Activated T-cell treated with anti-CD3 and anti-CD28 coated beads, Interleukin-2, amount 50 U/mL, for 48 hours (primary cell): ENCODE measurements at places on chromosomes 13 and 19.

GRCh38 chr13:46648166-46648607 lies 95.2 kb downstream of the LRCH1 start:
- DNase-seq: no peak

GRCh38 chr13:60716313-60716712 lies 319.3 kb downstream of the TDRD3 start:
- no peak for DNase-seq

- peak; percentile 45 for DNase-seq
Observed at GRCh38 chr19:40530091-40530901, 46.4 kb upstream of the SHKBP1 start.

GRCh38 chr13:75935805-75936204 lies 299.7 kb downstream of the LMO7 start:
- DNase-seq: no peak

- DNase-seq: no peak
Observed at GRCh38 chr13:44812818-44813217, 176.5 kb downstream of the NUFIP1 start.

DNA sequence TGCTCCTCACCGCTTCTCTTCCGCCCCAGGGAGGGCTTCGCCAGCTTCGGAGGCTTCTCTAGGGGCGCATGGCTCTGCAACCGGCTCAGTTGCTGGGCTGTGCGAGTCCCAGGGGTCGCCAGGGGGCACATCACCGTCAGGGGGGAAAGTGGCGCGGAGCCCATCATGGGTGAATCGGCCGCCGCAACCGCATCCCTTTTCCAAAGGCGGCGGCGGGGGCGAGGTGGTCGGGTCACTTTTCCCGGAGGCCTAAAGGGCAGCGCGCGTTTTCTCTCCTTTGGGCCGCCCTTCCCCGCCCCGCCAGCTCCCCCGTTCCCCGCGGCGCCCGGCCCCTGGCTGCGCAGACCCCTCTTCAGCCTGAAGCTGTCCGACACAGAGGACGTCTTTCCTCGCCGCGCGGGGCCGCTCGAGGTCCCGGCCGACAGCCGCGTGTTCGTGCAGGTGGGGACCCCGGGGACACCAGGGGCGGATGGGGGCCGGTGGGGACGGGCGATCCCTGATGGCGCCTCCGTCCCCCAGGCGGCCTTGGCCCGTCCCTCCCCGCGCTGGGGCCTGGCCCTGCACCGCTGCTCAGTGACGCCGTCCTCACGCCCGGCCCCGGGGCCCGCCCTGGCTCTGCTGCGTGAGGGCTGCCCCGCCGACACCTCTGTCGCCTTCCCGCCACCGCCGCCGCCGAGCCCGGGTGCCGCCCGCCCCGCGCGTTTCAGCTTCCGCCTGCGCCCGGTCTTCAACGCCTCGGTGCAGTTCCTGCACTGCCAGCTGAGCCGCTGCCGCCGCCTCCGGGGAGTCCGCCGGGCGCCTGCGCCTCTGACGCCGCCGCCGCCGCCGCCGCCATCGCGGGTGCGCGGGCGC lies 1.7 kb downstream of the TGFBR3L start:
- DNase-seq: peak; percentile 65

- no peak for DNase-seq
Observed at GRCh38 chr19:23772675-23773063, 14.0 kb upstream of the ZNF681 start.

- DNase-seq: no peak
Observed at GRCh38 chr13:40874138-40874779, 84.8 kb downstream of the SLC25A15 start.

- DNase-seq: no peak
Observed at GRCh38 chr13:112974671-112975070, 5.7 kb downstream of the MCF2L start.

GRCh38 chr13:48142436-48142835 lies 47.5 kb upstream of the MED4 start:
- no peak for DNase-seq

- DNase-seq: no peak
Observed at GRCh38 chr13:110233181-110233950, 73.6 kb downstream of the COL4A1 start.

GRCh38 chr13:90545070-90545840 lies 802.2 kb upstream of the MIR17HG start:
- DNase-seq: no peak

DNA sequence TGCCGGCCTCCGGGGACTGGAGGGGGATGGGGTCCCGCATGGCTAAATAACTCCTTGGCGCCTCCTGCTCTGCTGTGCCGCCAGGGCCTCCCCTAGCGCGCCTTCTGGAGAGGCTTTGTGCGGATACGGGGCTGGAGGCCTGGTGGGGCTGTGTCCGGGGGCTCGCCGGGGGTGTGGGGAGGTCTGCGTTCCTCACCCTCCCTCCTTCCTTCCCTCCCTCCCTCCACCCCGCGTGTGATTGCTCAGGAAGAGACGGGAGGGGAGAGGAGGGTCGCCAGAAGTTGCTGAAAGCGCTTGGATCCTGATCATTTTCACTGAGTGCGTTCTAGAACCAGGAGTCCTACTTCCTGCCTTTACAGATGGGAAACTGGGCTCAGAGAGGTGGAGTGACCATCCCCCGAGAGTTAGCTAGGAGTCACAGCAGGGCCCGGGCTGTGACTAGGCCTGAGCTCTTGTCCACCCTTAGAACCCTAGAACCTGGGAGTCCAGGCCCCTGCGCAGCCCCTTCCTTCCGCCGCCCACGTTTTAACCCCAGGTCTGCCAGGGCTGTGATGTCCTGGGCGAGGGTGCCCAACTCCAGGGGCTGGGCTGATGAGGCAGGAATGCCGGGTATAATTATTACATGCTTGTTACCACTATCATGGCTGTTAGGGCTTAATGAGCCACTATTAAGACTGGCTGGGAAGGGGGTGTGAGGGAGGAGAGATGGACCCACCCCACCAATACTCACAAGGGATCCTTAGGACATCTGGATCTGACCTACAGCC lies 782 bp upstream of the JUND start:
- peak; percentile 69 for DNase-seq

GRCh38 chr13:35219021-35219420 lies 257.5 kb downstream of the MAB21L1 start:
- no peak for DNase-seq

DNA sequence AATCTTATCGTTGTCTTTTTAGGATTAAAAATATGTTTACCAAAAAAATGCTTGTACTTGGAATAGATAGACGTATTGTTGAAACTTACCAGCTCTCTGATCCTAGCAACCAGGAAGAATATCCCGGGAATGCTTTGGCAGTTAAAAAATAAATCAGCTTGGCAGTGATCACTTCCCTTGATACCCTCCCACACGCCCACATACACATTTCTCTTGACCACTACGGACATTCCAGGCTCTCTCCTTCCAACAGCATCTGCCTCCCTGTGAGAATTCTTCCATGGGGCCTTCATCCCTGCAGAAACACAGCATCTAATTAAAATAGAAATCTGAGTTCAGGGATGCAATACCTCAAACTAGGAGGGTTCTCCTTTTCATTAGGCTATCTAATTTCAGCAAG lies 57.9 kb downstream of the THSD1 start:
- DNase-seq: no peak

DNA sequence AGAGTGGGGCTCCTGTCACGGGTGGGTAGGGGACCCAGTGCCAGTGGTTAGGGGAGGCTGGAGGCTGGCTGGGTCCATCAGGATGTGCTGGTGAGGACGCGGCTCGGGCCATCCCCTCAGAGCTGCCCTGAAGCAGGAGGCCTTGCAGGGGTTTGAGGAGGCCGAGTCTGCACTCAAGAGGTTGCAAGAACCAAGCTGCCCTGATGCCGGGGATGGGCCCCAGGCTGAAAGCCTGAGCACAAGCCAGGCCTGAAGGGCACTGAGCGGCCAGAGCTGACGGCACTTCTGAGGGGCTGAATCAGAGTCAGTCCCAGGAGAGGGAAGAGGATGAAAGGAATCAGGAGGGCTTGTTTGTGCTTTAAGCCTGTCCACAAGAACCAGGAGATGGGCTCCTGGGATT lies 92.9 kb downstream of the RGCC start:
- DNase-seq: no peak

DNA sequence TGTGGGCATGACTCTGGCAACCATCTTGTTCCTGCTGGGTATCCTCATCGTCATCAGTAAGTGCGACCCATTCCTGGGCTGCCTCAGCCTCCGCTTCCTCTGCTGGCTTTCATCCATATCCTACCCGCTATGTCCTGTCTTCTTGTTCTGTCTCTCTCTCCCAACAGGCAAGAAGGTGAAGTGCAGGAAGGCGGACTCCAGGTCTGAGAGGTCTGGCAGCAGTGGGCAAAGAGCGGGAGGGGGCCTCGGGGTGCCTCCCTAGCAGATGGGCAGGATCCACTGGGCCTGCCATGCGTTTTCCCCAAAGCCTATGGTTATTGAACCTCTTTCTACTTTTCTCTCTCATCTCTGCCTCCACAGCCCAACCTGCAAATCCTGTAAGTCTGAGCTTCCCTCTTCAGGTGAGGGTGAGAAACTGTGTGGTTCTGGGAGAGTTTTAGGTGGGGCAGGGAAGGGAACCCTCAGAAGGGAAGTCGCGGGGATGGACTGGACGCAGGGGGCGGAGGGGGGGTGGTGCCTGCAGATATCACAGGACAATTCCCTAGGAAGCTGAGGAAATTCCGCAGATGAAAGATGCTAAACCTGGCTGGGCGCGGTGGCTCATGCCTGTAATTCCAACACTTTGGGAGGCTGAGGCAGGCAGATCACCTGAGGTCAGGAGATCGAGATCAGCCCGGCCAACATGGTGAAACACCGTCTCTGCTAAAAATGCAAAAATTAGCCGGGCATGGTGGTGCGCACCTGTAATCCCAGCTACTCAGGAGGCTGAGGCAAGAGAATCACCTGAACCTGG lies 3.1 kb upstream of the FXYD5 start:
- DNase-seq: no peak

DNA sequence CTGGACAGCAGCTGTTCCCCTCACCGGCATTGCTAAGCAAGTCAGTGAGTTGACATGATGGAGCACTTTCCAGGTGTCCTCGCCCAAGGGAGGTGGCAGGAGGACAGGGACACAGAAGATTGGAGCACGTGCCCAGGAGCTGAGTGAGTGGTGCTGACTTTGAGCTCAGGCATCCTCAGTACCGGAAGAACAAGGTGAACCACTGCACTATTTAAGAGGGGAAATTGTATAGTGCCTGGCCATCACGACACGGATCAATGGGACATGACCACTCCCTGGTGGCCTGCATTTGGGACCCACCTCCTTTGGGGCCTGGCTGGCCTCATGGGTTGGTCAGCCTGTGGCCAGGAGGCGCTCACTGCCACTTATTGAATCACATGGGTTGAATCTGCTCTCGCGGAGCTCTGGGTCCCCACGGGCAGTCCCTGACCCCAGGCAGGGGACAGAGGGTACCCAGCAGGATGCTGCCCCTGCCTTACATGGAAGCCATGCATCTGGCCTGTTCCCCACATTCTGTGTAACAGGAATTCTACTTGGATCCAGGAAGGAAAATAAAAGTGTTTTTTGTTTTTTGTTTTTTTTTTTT lies 206.9 kb upstream of the ZNF536 start:
- DNase-seq: no peak

GRCh38 chr13:113584870-113585671 lies 518 bp downstream of the TFDP1 start:
- DNase-seq: peak; percentile 47

DNA sequence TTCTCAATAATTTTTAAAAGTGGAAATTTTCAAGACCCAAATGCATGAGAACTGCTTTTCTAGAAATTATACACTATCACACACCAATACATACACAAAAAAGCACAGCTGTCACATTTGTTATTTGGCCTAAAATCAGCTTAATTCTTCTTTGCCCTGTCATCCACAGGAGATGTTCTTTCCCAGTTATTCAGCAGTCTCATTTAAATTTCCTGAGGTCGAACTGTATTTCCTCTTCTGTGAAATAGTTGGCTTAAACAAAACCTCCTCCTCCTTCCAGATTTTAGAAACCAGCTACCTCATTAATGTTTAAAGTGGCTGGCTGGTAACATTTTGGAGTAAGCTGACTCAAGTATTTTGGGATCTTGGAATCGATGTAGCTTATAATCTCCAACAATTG lies 39.1 kb downstream of the SMAD9 start:
- no peak for DNase-seq
